Fibroblast of lung (primary cell): ENCODE measurements at places on chromosomes 16 and 17.

DNA sequence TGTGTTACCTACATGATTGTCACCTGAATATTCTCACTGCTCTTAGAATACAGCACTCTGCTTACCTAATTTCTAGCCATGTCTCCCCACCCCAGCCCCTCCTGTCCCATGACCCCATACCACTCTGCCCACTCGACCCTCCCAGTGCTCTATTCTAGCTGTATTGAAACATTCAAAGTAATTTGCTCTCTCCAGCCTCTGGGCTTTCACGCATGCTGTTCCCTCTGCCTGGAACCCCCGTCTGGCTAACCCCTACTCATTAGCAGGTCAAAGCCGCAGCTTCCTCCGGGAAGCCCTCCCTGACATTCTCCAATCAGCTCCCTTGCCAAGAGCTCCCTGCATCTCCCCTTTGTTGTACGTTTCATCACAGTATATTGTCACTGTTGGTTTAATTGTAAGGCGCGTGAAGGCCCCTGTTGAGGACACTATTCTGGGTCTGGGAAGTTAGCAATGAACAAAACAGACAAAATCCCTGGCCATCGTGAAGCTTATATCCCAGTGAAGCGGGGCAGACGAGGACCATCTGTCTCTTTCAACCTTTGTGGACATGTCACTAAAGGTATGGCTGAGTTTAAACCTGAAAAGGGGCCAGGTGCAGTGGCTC, 72.3 kb upstream of the LHX1 start:
- DNase-seq = no peak

- DNase-seq = no peak
These were observed 1.1 kb upstream of the TUBG2 start for GRCh38 chr17:42657824-42658588.

GRCh38 chr17:8013731-8014557, 11.5 kb downstream of the GUCY2D start:
- no peak for DNase-seq

- no peak for DNase-seq
These were observed 40.9 kb upstream of the MEOX1 start for GRCh38 chr17:43702637-43703036.

DNA sequence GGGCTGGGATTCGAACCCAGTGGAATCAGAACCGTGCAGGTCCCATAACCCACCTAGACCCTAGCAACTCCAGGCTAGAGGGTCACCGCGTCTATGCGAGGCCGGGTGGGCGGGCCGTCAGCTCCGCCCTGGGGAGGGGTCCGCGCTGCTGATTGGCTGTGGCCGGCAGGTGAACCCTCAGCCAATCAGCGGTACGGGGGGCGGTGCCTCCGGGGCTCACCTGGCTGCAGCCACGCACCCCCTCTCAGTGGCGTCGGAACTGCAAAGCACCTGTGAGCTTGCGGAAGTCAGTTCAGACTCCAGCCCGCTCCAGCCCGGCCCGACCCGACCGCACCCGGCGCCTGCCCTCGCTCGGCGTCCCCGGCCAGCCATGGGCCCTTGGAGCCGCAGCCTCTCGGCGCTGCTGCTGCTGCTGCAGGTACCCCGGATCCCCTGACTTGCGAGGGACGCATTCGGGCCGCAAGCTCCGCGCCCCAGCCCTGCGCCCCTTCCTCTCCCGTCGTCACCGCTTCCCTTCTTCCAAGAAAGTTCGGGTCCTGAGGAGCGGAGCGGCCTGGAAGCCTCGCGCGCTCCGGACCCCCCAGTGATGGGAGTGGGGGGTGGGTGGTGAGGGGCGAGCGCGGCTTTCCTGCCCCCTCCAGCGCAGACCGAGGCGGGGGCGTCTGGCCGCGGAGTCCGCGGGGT, at the start of gene CDH1:
Gene CDH1 (plus strand): TSS at position 247 of the 684 bp plus-strand sequence. CDS start 124 bp downstream, at position 371.
- DNase-seq = no peak

DNA sequence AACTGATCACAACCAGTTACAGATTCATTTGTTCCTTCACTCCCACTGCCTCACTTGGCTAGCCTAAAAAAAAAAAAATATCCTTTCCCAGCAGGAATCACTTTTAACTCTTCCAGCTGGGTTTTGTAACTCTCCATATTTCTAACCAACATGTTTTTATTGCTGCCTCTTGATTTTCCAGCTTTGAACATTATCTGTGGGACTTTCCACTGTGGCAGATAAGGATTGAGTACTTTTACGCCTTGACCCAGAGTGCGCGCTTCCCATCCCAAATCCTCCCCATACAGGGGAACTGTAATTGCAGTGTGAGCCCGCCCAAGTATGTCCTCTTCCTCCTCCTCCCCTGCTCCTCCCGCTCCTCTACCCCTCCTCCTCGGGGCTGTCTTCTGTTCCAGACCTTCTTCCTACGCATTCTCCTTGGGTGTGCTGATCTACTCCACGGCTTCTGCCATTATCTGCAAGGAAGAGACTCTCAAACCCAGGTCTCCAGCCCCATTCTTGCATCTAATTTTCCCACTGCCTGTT, 43.4 kb downstream of the CYB5D2 start:
- DNase-seq = no peak

DNA sequence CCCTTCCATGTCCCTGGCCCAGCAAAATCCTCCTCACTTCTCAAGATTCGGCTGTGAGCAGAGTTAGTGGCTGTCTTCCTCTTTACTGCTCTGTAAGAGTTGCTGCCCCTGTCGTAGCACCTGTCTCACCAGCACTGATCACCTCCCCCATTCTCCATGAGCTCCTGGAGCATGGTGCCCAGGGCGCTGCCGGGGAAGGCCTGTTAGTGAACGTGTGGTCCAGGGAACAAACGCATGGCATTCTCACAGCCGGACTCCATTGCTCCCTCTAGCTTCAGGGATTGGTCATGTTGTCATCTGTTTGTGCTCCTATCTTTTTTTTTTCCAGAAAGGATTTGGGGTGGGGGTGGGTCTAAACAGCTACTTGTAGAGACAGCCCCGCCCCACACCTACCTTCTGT, 141.2 kb downstream of the CMIP start:
- no peak for DNase-seq

DNA sequence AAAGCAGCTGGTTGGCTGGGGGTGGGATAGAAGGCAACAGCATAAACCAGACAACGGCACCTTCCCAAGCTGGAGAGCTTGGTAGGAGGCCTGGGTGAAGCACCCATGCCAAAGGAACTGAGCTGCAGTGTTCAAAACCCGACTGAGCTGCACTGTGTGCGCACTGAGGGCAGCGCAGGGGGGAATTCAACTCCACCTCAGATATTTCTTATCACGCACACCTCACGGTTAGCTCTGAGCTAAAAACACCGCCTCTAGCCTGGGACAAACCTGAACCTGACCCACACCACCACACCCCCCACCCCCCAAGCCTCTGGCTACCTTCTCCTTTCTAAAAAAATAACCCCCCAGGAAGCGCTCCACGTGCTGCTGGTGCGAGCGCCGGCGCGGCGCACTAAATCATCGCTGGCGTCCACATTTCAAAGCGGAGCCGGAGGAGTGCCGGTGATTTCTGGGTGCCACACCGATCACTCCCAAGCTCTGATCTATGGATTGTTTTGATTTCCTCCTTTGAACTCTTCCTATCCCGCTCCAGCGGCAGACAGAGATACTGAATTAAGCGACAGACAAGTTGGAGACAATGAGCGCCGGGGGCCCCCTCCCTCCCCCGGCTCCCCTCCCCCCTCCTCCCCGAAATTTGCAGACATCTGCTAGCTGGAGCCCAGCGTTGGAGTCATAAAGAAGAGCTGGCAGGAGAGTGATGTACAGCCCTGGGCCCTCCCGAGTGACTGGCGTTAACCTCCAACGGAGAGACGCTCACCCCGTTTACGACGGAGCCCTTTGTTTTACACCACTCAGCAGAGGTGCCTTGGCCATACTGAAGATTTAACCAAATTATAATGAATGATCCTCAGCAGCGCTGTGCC, 85.0 kb downstream of the NOG start:
- DNase-seq = no peak

DNA sequence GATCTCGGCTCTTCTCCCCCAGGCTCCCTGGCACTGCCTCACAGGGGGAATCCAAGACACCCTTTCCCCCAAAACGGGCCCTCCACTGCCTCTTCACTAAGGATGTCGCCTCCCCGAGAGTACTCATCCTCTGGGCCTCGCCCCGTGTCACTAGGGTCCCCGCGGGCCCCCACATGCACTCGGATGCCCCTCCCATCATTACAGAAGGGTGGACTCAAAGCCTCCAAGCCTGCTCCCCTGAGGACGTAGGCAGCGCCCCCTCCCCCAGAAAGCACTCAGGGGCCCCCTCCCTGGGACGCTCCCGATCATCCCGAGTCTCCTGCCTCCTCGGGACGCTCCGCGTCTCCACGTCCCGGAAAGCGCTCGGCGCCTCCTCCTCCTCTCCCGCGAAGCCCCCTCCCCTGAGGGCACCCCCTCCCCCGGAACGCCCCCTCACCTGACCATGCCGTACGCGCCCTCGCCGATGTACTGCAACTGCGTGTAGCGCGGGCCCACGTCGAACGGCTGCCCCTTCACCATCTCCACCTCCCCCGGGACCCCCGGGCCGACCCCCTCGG, 338 bp downstream of the MAPK3 start:
- no peak for DNase-seq

DNA sequence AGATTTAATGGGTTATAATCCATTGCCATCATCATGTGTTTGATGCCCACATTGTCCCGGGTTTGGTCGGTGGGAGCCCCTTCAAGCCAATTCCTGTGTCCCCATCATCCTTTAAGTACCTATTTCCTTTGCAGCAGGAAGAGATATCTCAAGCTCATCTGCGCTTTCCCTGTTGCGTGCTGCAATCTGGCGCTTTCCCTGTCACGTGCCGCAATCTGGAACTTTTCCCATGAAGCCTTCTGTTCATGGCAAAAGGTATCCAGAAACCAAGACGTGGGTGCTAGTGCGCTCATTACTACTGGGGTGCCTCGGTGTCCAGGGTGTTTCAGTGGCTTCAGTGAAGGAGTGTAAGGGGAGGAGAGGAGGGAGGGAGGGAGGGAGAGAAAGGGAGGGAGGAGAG, 174.6 kb upstream of the ZNF469 start:
- no peak for DNase-seq
